Activated T-helper 17 cell treated with anti-CD3 and anti-CD28 coated beads, Interleukin-2, amount 50 U/mL, for 72 hours (primary cell): ENCODE measurements at places on chromosomes 12 and 14.

GRCh38 chr14:87251011-87251410, 742.0 kb downstream of the GALC start:
- ATAC-seq: no peak

DNA sequence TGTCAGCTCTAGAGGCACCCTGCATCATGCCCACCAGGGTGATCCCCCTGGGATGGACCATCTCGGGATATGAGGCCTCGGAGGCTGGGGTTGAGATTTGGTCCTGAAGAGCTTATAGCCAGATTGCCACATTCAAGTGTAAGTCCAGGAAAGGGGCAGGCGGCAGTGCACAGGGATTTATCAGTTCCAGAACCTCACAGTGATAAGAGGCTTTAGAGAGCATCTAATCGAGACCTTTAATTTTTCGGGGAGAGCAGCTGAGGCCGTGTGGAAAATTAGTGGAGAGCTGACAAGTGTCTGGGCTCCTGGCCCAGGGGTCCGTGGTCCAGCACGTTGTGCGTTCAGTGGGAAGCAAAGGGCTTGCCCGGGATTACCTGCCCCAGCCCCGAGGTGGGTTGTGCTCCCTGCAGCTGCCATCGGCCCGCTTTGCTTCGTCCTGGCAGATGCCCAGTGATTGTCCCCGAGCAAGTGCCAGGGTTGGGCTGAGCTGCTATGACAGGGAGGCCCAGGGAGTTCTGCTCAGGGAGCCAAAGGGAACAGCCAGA, 52.1 kb downstream of the C14orf132 start:
- ATAC-seq: no peak

DNA sequence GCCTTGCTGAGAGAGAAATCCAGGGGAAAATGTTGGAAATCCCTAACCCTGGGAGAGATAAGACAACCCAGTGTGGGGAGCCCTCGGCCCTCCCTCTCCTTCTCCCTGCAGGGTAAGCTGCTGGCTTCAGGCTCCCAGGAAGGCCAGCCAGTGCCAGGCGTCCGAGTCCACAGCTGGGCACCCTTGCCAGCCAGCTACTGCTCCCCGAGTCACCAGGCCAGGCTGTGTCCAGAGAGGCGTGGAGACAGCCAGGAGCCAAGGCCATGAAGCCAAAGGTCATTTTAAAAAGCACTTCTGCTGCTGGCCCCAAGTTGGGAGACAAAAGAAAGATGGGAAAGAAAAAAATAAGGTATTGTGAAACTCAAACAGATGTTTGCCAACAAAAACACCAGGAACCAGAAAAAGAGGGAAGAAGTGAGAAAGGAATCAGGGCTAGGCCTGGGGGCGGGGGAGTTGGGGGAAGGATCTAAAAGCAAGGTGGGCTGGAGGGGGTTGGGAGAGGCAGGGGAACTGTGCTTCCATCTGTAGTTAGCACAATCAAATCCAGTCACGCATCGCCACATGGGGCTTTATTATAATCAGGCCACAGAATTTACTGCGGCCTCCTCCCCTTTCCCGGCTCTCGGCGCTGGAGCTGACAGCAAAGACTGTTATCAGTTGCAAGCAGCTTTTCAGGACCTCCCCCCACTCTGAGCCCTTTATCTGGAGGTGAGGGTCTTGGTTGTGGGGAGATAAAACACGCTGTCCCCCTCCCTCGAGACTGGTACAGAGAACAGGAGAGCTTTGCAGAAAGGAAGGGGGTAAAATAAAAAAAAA, 33.5 kb downstream of the RBM19 start:
- ATAC-seq: no peak

- ATAC-seq: no peak
These were observed 50.9 kb upstream of the BCL7A start for GRCh38 chr12:121970581-121971300.

- peak; percentile 75 for ATAC-seq
These were observed 20.4 kb downstream of the NINJ2 start for GRCh38 chr12:642633-643474.
